Inflammatory macrophage treated with lipopolysaccharide for 1 hour (primary cell): ENCODE measurements at places on chromosomes 11 and 22.
A peak's percentile ranks its signal among the peaks of the same experiment; 100 is the strongest.

- DNase-seq, result no peak
Observed at GRCh38 chr11:16261836-16262644, 94.3 kb downstream of the SOX6 start.

GRCh38 chr22:23714596-23715578 lies 24.1 kb downstream of the RGL4 start:
- no peak for DNase-seq

GRCh38 chr22:17046566-17047348 lies 38.0 kb upstream of the IL17RA start:
- peak; percentile 46 for DNase-seq

GRCh38 chr22:28198692-28199091 lies 279.6 kb upstream of the PITPNB start:
- no peak for DNase-seq

GRCh38 chr11:131977231-131977630 lies 606.8 kb downstream of the NTM start:
- no peak for DNase-seq

DNA sequence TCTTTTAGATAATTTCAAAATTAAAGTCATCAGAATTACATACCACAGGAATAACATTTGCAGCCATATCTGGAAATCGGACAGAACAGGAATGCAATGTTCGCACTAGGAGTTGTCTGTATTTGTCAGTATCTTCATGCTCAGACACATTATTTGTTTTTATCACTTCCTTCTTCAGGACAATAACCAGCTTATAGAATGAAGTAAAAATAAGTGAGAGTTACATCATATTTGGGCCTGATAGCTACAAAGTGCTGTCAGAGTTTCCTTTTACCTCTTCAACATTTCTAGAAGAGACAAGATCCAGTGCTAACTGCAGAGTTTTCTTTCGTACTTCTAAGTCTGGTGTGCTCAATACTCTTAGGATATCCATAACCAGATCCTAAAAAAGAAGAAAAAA lies 18.9 kb downstream of the COPB1 start:
- DNase-seq, result no peak

- no peak for DNase-seq
Observed at GRCh38 chr22:19559324-19559811, 35.2 kb upstream of the CLDN5 start.

GRCh38 chr11:57260937-57261783 lies 24.1 kb upstream of the APLNR start:
- no peak for DNase-seq

DNA sequence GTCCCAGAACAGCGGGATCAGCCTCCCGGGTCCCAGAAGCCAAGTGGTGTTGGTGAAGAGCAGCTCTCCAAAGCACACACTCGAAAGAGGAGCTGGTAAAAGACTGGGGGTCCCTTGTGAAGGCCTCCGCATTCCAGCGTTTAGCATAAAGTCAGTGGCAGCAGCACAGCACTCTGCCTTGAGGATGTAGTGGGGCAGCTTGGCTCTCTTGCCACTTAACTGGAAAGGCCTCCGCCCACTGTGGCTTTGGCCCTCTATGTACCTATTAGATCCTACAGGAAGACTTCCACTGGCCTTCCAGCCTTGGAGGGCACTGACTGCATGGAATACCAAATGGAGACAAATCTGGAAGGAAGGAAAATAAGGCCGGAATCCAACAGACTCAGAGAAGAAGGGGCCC lies 1455.3 kb downstream of the BRD1 start:
- no peak for DNase-seq

DNA sequence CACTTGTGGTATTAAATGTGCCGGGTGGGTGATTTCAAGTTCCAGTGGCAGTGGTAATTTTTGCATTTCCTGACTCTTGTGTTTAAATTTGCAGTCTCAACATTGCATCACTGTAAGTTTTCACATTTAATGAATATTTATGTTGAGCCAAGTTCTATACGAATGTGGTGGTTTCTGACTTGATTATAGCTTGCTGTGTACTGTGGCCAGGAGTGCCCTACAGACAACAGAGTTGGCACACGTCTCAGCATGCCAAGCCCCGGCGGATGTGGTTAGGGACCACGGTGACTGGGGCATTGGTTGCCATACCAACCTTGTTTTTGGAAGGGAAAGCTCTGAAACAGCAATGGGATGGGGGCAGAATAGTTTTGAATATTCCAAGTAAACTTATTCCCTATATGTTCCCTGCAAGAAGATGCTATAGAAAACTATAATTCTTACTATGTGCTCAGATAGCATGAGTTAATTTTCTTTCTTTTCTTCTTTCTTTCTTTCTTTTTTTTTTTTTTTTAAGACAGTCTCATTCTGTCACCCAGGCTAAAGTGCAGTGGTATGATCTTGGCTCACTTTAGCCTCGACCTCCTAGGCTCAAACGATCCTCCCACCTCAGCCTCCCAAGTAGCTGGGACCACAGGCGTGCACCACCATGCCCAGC lies 16.0 kb downstream of the ZNRF3 start:
- no peak for DNase-seq
